Activated T-cell treated with anti-CD3 and anti-CD28 coated beads, Interleukin-2, amount 50 U/mL, for 72 hours (primary cell): ENCODE measurements at places on chromosomes 3 and 15.

GRCh38 chr3:78963771-78964170, 804.0 kb downstream of the ROBO1 start:
- no peak for DNase-seq

GRCh38 chr15:38196076-38196475, 56.6 kb upstream of the SPRED1 start:
- DNase-seq, result no peak

GRCh38 chr3:14514323-14514720, 25.8 kb downstream of the GRIP2 start:
- DNase-seq, result no peak

GRCh38 chr3:185737740-185738680, 86.8 kb downstream of the IGF2BP2 start:
- DNase-seq, result no peak

- DNase-seq, result peak; percentile 63
These were observed at the start of gene CCR4 for GRCh38 chr3:32951410-32951811. Gene CCR4 (plus strand): TSS chr3:32951644. CDS start chr3:32953423, 1,779 bp downstream.

- DNase-seq, result no peak
These were observed 106.5 kb downstream of the IQCH start for GRCh38 chr15:67361100-67361499.

DNA sequence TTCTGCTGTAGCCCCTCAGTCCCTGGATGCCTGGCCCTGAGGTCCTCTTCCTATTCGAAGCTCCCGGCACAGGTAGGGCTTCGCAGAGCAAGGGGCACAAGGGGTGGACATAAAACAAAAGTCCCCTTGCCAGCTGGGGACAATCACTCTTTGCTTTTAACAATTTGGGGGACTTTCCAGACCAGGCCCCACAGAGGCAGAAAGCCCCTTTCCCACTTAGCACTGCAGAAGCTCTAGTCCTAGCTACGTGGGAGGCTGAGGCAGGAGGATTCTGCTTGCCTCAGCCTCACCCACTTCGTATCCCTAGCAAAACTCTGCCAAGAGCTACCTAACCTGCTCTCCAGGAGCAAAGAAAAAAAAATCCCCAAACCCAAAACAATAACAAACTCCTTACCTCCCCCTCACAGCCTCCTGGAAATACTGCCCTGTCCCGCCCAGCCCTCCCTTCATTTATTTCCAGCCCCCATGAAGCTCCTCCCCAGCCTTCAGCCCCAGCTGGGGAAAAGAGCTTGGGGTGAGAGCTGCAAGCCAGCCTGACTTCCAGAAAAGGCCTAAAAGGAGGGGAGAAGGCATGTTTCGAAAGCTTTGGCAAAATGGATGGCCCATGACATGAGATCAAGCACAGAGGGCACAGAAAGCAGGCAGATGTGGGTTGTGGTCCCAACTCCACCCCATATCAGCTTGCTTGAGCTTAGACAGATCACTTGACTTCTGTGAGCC, at the start of gene CIDEC:
Gene CIDEC (minus strand): TSS at position 424 of the 720 bp plus-strand sequence. CDS start 1,767 bp downstream, outside the sequence.
- no peak for DNase-seq

GRCh38 chr3:111613294-111613693, 18.1 kb upstream of the ZBED2 start:
- no peak for DNase-seq

- DNase-seq, result no peak
These were observed 85.9 kb downstream of the TNIK start for GRCh38 chr3:171374260-171374659.

DNA sequence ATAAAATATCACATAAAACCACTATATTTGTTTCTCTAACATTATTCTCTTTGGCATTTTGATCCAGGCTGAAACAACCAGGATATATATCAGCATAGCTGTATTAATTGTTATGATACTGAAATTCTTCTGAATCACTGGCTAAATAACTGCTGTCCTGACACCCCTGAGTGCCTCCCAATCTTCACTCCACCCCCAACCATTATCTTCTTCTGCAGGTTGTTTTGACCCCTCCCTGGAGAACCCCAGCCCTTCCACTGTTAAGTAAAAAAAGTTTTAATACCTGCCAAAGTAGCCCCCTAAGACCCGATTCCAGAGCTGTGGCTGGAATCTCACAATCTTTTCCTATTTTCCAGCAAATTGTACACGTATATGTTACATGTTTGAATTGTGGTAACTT, 124.1 kb downstream of the DNAH12 start:
- no peak for DNase-seq

- DNase-seq, result no peak
These were observed 624 bp downstream of the BRK1 start for GRCh38 chr3:10116138-10116460.

GRCh38 chr3:196523841-196524240, 8.7 kb upstream of the SMCO1 start:
- no peak for DNase-seq

DNA sequence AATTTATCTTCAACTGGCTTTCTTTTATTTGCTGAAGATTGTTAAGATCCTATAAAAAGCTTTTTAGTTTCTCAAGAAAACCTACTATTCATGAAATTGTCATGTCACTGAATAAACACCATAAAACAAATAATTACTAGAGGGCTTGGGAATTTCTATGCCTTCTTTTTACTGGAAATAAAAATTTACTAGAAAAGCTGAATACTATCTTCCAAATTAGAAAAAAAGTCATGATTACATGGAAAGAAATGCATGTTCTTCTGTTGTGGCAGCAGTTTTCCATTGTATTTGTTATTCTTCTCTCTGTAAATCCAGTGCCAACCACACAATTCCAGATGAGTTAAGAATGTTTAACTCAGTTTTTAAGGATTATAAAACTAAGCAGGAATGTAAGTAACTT, 153.8 kb downstream of the RAP2B start:
- DNase-seq, result no peak

GRCh38 chr15:88334436-88334835, 77.9 kb upstream of the NTRK3 start:
- no peak for DNase-seq

DNA sequence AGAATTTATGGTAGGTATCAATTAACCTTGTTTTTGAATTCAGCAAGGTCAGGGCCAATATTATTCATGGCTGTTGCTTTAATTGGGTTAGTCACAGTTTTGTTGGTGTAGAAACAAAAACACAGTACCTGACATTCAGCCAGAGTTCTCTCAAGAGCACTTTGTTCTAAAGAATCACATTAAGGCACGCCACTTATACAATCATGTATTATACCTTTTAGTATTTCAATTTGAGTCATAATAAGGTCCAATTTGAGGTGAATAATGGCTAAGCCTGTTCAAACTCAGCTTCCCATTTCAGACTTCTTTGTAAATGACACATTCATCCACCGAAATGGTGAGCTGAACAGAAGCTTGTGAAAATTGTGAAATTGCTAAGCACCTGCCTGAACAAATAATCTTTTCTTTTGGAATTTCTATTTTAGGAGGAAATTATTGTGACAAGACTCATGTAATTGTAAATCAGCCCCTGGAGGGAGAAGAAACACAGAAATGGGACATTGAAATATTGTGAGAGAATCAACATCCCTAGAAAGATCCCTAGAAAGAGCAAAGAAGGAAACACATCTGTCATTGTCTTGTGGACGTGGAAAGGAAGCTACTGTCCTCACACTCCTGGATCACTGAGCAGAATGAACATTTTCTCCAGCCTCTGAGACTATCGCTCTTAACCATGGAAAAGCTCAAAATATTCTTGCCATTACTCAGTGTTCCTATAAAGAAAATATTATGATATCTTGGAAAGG, 29.3 kb downstream of the RIOX2 start:
- no peak for DNase-seq

- no peak for DNase-seq
These were observed 135.1 kb upstream of the KLHL25 start for GRCh38 chr15:85929786-85930185.

- DNase-seq, result no peak
These were observed 34.3 kb upstream of the SLC6A6 start for GRCh38 chr3:14368146-14368545.

DNA sequence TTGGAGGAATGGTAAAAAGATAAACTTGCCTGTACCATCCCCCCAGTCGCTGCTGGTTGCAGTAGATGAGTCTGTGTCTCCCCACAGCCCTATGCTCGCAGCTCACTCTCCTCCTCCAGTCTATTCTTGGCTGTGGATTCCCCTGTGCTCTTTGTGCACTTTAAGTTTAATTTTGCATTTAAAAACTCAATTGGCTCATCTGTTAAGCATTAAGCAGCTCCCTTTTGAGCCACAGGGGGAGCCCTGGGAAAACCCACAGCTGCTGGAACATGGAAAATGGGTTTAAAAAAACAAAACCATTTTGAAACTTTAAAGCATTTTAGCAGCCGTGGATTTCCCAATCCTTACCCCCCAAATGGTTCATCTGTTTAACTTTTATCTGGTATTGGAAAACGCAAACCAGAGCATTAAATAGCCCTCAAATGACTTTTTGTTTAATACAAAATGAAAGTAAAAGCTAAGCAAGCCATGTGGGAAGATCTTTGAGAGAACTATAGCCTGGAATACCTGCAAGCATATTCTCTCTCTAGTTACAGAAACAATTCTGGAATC, 536.9 kb downstream of the ZIC1 start:
- no peak for DNase-seq

DNA sequence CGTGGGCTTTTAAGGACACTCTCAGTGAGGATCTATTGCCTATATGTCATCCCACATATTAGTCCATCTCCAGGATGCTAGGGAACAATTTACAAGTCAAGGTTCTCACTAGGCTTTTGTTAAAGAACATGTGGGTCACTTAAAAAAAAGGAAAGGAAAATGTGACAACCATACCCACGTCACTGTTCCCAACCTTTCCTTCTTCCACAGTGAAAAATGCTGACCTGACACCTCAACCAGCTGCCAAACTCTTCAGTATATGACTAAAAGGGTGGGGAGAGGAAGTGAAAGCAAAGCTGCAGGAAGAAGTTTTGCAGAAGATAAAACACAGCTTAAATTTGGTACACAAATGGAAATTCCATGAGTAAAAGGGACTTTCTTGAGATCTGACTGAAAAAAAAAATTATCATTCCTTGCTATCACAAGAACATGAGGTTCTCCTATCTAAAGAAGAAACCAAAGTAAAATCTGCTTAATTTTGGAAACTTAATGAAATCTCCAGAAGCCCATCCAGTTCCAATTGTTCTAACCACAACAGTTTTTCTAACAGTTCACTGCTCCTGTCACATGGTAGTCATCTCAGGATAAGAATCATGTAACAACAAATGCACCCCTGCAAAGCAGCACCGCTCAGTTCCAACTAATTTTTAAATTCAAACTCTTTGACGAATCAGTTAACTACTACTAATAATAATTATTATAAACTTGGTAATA, 117.0 kb upstream of the TSPAN3 start:
- DNase-seq, result no peak

DNA sequence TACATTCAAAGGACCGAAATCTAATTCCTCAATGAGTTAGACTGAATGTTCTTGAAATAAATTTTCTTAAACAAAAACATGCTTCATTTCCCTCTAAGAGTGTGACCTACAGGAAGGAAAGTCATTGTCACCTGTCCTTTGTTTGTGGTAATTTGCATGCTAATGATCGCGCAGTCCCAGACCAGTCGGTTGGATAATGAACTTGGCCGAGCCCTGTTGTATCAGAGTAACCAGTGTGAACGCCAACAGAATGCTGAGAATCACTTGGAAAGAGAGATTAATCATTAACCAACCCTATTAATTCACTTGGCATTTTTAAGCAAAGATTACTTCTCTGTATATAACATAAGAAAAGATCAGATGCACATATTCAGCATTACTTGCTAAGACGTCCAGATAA, 8.1 kb upstream of the ARNT2 start:
- DNase-seq, result no peak

DNA sequence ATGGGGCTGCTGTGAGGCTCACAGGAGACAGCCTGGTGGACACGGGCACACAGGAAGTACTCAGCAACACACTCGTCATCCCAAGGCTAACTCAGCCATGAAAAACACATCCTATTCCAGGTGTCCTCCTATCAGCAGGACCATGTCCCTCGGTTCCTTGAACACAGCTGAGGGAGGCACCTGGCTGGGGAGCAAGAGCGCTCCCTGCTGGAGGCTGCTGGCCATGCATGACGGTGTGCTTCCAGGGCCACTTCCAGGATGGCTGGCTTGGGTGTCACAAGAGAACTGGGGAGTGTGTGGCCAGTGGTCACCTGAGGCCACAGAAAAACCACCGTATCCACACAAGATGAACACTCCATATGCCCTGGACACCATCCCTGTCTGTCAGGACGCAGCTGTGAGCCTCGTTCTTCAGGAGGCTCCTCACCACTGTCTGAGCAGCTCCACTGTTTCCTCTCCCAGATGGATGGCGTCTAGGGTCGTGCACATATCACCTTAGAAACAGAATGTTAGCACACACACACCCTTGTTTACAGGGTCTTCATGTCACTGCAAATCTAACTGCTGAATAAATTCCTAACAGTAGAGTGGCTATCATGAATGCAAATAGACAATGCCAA, 31.0 kb downstream of the POC1A start:
- DNase-seq, result peak; percentile 77

- no peak for DNase-seq
These were observed 68.5 kb downstream of the WWTR1 start for GRCh38 chr3:149589332-149589731.

DNA sequence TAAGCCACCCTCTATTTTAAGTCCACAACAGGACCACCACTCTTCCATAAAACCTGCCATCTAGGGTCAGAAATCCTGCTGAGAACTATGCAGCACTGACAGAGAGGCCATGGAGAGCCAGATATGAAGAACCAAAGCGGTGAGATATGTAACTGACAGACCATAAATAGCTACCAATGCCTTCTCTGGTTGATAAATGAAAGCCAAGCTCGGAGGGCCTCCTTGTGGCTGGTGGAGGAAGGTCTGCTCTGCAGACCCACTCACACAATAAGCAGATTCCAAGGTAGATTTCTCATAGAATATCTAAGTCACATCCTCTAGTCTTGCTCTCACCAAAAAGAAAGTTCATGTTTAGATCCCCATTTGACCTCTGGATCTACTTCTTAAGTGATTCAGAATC, 38.9 kb downstream of the RYK start:
- DNase-seq, result no peak

GRCh38 chr3:16255726-16256125, 9.0 kb downstream of the DPH3 start:
- DNase-seq, result no peak

DNA sequence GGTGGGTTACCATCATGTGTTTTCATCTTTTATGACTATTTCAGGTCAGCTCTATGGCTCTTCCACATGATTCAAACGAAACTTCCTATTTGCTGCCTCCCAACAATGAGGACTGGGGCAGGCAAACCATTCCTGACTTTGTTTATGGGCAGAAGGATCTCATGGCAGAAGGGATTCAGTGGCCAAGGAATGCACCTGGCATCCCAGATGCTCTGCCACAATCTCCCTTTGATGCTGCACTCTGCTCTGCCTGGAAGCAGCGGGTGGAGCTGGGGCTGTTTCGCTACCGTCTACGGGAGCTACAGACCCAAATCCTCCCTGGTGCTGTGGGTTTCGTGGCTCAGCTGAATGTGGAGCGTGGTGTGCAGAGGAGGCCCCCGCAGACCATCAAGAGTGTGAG, 6.8 kb downstream of the GDPGP1 start:
- no peak for DNase-seq

DNA sequence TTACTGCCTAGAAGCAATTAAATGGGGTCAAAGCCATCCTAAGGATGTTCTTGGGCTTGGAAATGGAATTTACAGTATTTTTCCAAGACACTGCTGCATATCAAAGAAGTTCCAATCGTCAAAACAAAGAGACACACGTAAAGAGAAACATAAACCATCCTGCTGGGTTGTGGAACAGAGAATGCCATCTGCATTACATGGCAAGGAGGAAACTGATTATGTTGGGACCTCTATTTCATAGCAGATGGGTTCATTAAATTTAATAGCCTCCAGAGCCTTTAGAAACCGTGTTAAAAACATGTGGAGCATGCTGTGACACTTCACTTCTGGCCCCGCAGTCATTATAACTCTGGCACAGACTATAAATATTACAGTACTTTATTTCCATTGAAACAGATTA, 154.6 kb downstream of the LRTM1 start:
- no peak for DNase-seq
